ENCODE measurements at places on chromosomes 1 and 21.

DNA sequence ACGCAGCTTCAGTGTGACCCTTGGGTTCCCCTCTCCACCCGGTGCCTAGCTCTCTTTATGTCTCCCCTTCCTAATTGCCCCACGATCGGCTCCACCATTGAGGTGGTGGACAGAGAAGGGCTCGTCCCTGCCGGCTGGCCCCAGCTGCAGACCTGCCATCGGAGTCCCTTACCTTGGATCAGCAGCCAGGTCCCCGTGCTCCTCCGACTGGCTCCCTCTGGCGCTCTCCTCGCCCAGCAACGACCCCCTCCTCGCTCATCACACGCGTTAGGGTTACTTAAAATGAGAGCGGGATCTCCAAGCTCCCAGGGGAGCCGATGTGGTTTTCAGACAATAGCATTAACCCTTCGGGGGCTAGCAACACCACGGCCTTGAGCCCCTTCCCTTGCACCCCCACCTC, 8.1 kb upstream of the ETV3L start:
- no peak for DNase-seq

- DNase-seq, result no peak
Observed at GRCh38 chr1:164794356-164794755, 235.4 kb downstream of the PBX1 start.

DNA sequence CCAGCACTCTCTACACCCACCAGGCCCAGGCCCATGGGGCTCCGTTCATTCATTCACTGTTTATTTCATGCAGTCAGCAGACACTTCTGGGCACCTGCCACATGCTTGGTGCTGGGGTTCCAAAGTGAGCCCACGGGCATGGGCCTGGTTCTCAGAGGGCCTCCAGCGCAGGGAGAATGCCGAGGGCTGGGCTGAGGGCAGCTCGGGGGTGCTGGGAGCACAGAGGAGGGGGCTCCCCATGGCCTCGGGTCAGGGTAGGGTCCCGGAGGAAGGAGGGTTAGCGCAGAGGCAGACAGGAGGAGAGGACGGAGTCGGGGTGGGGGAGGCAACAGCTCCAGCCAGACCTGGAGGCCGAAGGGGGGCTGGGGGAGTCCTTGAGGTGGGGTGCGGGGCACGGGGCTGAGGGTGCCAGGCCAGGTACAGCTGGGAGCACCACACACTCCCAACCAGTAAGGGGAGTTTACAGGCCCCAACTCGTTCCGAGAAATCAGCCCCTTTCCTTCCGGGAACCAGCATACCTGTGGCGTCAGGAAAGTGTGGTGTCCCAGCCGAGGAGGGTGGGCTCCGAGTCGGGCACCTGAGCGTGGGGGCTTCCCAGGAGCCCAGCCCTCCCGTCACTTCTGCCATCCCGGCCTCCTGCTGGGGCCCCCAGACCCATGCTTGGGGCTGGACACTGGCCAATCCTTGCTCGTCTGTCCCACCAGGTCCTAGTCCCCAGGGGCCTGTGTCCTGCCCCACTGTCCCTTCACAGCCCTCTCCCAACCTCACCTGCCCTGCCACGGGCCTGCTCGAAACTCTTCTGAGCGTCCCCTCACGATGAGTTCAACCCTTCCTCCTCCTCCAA, 10.8 kb downstream of the ARHGEF16 start:
- no peak for DNase-seq

GRCh38 chr21:34100790-34101189, 27.4 kb downstream of the MRPS6 start:
- DNase-seq, result no peak

GRCh38 chr1:38973659-38974437, 17.2 kb upstream of the AKIRIN1 start:
- DNase-seq, result no peak

GRCh38 chr1:160367934-160368923, 1.4 kb downstream of the NHLH1 start:
- DNase-seq, result no peak

GRCh38 chr1:31749785-31750735, 14.1 kb downstream of the ADGRB2 start:
- DNase-seq, result no peak

GRCh38 chr1:31757204-31757679, 6.9 kb downstream of the ADGRB2 start:
- no peak for DNase-seq

- DNase-seq, result no peak
Observed at GRCh38 chr1:212737559-212737958, 37.9 kb upstream of the BATF3 start.

DNA sequence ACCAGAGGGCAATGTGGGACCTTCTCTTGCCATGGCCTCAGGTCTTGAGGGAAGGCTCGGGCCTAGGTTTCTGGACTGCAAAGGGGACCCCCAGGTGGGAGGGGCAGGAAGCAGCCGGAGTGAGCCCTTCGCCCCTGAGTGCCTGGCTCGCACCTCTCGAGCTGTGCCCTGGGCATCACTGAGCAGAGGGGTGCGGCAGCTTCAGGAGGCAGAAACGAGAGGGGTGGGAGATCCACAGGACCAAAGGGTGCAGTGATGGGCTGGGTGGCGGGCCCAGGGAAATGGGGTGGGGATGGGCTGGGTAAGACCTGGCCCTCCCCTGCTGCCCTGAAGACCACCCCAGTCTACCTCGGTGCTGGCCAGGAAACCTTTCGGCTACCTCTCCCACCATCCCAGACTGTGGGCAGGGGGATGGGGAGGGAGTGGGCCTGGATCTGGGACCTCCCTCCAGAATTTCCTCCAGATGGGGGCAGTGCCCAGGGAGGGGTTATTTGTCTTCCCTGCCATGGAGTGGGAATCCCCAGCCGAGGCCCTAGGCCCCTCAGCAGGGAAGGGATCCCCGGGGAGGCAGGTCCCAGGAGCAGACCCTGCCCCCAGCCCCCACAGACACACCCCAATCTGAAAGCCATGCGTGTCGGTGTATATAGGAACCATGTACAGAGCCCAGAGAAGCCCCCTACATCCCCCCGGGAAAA, 21.3 kb downstream of the A3GALT2 start:
- no peak for DNase-seq

- DNase-seq, result no peak
Observed at GRCh38 chr1:89918127-89918793, 76.7 kb upstream of the ZNF326 start.

DNA sequence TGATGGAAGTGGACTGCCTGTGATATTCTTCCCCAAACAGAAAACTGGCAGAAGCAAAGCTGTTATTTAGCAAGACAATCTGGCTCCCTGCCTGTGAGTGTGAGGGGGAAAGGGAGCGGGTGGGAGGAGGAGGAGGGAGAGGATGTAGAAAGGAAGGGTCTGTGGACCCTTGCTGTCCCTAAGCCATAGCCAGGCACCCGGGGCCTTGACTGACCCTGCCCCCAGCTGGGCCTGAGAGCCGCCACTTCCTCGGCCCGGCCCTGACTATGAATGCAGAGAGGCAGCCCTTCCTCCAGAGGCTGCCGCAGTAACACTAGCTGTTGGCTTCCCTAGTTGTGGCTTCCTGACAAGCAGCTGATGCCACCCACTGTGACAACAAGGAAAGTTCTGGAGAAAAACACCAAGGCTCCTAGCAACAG, 13.9 kb downstream of the PLA2G2F start:
- no peak for DNase-seq

DNA sequence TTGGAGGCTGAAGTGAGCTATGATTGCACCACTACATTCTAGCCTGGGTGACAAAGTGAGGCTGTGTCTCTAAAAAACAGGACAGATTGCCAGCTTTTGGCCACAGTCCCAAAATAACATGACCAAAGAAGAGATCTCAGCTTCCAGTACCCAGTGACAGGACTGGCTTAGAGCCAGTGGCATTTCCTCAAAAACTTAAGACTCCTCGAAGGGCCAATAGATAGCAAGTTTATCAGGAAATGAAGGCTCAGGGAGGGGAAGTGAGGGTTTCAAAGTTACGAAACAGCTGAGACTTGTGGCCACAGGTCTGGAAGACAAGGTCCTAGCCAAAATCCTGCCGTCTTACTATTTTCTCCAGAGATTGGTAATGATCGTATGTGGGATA, 6.3 kb upstream of the TMEM39B start:
- DNase-seq, result no peak

GRCh38 chr1:235610157-235610556, 39.4 kb downstream of the GNG4 start:
- no peak for DNase-seq

- no peak for DNase-seq
Observed at GRCh38 chr1:26058052-26058595, 9.3 kb downstream of the TRIM63 start.

DNA sequence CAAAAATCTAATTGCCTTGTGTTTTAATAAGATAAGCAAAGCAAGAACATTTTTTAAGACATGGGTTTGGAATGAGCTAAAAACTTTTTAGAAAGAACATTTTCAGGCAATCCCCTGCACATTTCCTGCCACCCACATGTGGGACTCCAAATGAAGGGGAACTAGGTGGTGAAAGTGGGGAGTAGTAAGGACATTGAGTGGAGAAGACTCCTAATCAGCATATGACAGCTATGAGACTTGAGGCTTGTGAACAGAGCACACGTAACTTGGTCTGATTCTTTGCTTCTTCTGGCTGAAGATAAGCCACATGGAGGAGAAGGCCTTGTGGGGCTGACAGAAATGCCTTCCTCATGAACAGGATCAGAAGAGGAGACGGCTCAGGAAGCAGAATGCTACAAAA, 50.3 kb downstream of the FCER1A start:
- DNase-seq, result no peak

- no peak for DNase-seq
Observed at GRCh38 chr1:57131701-57132394, 166.0 kb upstream of the C8B start.

DNA sequence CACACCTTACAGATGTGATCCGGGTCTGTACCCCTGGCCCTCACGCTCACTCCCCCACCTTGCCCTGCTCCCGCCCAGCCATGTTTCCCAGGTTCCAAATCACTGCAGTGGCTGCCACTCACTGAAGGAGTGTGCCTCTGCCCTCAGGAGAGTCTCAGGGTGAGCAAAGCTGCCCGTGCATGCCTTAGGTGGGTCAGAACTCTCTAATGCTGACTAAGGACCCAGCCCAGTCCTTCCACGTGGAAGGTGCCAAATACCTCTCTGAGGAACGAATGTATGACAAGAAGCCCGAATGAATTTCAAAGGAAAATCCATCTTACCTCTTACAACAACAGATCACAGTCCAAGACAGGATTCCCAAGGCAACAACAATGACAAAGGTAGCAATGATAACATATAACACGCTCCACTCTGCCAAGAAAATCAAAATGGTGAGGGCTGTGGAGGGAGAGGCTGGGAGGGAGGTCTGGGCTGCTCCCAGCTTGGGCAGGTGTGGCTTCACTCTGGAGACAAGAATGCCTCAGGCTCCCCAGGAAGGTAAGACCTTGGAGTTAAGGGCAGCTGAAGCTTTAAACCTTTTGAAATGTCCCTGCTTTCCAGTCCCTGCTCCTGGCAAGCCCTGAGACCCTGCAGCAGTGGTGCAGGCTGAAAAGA, 115.2 kb downstream of the KIAA0319L start:
- no peak for DNase-seq

DNA sequence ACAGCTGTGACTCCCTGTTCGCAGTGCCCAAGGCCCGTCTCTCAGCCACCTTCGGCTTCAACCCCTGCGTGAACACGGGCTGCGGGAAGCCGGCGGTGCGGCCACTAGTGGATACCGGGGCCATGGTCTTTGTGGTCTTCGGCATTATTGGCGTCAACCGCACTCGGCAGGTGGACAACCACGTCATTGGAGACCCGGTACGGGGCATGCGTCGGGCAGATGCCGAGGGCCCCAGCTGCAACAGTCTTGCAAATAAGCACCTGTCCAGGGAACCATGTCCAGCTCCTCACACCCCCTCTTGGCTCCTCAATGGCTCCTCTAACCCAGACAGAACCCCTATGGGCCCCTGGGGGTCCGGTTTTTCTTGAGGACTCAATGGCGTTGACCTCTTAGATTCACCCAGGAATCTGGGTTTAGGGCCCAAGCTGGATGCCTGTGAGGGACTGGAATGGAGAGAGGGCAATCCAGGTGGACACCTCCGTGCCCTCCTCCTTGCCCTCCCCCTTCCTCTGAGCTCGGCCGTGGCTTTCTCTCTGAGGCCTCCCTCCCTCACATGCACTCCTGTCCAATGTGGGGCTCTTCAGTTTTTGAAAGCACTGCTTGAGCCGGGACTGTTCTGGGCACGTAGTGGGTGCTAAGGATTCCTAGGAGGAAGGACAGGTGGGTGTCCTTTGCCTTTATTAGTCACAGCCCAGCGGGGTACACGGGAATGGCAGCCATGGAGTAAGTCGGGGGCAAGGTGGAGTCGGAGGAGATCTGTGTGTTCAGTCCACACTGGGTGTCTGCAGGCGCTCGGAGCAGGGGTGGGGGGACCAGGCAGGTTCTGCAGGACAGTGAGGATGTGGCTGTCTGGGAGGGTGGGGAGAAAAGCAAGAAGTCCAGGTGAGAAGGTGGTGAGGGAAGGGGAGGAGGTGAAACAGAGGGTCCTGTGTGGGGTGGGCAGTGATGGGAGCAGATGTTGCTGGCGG, 51.1 kb downstream of the DISP3 start:
- DNase-seq, result no peak

- no peak for DNase-seq
Observed at GRCh38 chr1:81650776-81651175, 150.0 kb upstream of the ADGRL2 start.

DNA sequence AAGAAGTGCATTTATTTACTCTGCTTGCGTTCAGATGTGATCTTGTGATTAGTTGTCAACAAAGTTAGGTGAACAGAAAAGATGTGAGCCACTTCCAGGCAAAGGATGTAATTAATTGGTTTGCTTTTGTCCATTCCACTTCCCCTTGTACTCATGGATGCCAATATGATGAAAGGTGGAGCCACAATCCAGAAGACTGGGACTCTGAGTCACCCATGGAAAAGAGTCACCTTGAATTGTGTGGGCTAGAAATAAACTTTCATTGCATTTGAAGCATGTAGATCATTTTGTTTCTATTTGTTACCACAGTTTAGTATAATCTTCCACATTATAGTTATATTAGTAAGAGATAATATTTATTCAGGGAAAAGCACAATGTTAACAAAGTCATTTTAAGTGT, 684.2 kb downstream of the LTN1 start:
- no peak for DNase-seq

GRCh38 chr1:119341372-119341947, 27.1 kb upstream of the HAO2 start:
- DNase-seq, result no peak
